CD4-positive, alpha-beta T cell treated with Interleukin-15 for 1 hour (primary cell): ENCODE measurements at places on chromosomes 4 and X.

GRCh38 chr4:80839281-80839680, 191.2 kb upstream of the BMP3 start:
- DNase-seq = no peak

- no peak for DNase-seq
These were observed 92.7 kb downstream of the PJA1 start for GRCh38 chrX:69072486-69073006.

- no peak for DNase-seq
These were observed 12.3 kb upstream of the SCRG1 start for GRCh38 chr4:173411106-173411693.

GRCh38 chrX:75038925-75039324, 113.7 kb upstream of the NEXMIF start:
- DNase-seq = no peak

GRCh38 chrX:39759526-39760224, 338.1 kb downstream of the BCOR start:
- DNase-seq = no peak

DNA sequence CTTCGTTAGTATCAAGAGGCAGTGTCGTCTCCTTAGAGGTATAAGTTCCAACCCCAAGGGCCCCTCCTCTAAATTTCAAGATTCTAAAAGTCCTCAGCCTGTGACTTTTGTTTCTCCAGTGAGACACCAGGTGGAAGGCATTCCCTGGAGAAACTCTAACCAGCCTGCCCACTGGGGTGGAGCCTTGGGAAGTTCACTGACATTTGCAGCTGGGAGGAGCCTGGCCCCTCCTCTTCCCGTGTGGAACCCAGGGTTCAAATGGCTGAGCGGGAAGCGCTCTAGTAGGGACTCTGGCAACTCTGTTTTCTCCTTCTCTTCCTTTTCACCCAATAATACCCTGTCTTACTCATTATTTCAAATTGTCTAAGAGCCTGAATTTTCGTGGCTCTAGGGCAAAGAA, 325.0 kb downstream of the TLL1 start:
- no peak for DNase-seq

DNA sequence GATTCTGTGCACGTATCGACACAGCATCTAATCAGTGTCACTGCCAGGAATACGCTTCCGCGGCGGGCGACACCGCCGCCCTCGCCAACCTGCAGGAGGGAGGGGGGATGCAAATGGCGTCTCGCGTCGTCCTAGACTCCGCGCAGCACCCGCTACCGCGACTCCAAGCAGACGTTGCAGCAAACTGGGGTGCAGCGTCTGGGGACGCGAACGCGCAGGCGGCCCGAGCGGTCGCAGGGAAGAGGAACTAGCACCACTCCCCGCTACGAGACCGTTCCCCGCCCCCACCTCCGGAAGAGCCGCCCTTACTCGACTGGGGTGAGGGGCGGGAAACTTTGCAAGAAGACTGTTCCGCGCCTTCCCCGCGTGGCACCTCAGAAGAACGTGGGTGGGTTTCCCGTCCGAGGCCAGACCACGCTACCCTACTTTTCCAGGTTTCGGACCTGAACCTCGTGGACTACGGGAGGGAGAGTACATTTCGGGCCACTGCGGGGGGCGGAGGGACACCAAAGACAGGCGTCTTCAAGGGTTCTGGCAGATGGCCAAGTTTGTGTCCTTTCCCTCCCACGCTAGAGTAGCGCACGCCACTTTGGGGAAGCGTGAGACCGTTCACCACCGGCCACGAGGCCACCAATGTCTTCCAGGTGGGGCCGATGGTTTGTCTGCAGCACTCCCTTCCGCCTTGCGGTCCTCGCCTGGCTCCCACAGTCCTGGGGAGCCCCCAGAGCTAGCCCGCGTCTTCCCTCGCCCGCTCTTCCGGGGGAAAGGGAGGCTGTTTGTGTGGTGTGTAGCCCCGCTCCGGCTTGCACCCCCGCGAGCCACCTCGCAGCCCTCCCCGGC, 78.0 kb upstream of the BCOR start:
- DNase-seq = peak; percentile 88

GRCh38 chr4:67292045-67292444, 253.3 kb downstream of the CENPC start:
- no peak for DNase-seq

DNA sequence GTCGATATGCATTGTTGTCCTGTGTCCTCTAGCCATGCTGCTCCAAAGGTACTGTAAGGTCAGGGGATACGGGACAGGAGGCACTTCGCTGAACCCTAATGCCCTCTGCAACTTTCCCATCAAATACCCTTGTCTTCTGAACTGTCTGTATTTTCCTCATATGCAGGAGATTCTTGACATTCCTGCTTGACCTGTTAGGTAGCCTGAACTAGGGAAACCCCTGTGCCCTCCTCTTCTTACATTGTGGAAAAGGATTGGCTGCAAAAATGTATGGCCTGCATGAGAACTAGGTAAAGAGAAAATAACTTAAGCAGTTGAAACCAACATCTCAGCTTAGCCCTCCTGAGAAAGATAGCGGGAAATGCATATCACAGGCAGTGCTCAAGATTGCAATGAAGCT, 11.4 kb downstream of the RTL8B start:
- DNase-seq = no peak

DNA sequence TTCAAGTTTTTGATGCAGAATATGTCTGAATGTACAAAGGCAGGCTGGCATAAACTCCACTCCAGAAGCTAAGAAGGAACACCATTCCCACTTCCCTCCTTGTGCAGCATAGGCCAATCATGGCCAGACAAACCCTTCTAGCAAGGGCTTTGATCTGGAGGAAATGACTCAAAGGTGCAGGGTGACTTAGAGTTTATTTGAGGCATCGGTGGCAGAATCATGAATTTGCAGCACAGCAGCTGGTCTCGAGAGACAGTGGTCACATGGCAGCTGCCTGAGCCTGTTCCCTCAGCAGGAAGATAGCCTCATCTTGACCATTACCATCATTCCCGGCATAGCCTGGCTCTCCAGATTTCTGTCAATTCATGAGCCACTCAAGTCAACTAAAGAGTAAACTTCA, 154.5 kb downstream of the ATP10D start:
- no peak for DNase-seq

DNA sequence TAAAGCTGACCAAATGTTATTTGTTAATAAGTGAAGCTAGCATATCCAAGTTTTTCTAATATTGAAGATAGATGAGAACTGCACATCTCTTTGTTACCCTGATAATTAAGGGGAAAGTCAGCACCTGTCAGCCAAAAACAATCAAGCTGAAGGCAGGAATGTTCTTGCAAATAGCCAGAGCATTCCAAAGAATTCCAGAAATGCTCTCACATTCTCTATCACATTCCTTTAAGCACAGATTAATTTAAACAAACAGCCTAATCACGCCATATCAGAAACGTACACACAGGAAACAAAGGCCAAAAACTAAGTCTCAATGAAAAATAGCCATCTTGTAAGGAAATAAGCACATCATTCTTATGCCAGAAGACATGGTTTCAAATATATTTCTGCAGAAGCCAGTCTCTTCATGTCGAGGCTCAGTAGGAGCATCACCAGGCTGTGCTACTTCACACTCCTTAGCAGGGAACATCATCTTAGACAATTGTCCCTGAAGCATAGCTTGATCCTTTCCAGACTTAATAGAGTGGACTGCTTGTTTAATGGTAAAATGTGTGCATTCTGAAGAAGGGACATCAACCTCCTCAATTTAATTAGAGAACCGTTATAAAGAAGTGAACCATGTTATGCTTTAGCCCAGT, 252.9 kb upstream of the TTC29 start:
- DNase-seq = no peak

- no peak for DNase-seq
These were observed 17.1 kb downstream of the PRIMPOL start for GRCh38 chr4:184666670-184667069.

DNA sequence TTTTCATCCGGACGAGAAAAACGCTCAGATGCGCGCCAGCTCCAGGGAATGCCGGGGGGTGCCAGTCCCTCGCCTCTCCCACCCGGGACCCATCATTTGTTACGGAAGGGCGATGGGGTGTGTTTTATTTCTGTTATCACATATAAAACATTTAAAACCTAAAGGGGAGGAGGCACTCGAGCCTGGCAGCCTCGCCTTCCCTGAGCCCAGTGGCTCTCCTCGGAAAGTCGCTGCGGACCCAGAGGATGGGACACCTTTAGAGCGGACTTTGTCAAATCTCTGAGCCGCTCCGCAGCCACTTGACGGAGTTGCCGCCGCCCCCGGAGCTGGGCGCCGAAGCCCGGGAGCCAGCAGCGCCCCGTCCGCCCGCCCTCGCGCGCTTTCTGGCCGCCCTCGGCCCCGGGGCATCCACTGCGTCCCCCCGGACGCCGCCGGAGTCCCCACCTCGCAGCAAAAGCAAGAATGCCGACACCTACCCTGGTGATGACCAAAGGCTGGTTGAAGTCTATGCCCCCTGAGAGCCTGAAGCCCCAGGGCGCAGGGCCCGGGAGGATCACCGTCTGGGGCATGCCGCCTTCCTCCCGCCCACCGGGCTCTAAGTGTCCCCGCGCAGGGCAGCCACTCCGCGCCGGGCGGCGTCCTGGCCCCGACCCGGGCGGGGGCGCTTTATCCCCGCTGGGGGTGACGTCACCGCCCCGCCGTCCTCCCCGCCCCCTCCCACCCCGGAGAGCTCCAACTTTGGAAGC, at the start of gene PDLIM3:
Gene PDLIM3, minus strand, starts transcription at position 642 of the 746 bp plus-strand sequence. Its CDS starts 73 bp downstream, at position 569.
- no peak for DNase-seq
